HuH-7.5 (cell line): ENCODE measurements at places on chromosomes 1 and 21.

DNA sequence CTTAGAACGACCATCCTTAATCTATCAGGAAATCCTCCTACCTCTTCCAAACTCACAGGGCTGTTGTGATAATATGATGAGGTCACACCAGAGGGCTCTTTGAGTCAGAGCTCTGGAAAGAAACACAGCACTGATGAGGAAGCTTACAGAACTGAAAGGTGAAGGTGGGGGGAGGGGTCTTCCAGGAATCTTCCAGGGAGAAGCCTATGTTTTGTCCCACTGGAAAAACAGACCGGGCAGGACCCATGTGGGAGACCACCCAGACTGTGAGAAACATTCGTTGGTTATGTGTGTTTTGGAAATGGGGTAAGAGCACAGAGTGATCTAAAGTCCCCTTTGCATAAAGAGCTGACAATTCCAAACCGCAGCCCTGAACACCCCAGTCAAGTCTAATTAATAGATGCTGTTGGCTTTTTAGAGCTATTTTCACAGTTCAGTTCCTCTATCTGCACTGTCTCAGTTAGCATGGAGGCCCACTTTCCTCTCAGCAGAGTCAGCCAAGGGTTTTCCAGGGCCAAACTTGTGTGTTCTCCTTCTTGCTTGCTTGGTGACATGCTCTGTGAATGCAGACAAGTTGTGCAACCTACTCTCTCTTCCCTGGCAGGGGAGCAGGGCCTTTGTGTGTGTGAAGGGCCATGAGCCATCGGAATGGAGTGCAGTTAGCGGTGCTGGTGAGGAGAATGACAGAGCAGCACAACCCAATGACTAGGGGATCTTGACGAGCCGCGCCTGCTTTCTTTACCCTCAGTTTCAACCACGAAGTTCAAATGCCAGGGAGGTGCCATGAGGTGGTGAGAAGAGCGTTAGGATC is 12.3 kb downstream of the PHLDA3 start:
- DNase-seq, result no peak

GRCh38 chr1:88976235-88976634 is 16.2 kb downstream of the KYAT3 start:
- DNase-seq, result no peak

- DNase-seq, result no peak
Observed at GRCh38 chr1:61569303-61569621, 155.7 kb downstream of the TM2D1 start.

GRCh38 chr1:100769906-100770646 is 50.5 kb downstream of the VCAM1 start:
- DNase-seq, result no peak

GRCh38 chr1:104463126-104463697 is 713.5 kb downstream of the AMY1C start:
- DNase-seq, result no peak

DNA sequence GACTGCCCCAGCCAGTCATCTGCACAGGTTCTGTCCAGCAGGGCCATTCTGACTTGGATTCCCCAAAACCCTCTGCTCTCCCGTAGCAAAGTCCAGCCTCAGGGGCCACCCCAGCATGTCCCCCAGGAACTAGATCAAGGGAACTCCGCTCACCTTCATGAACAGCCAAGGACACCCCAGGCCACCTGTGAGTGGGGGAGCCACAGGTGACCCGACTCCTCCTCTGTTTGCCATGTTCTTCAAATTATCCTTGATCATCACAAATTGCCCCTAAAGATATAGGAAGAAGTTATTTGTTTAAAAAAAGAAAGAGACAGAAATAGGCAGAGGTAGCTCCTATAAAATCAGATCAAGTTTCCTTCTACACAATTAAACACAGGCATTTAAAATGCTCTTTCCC is 475.0 kb downstream of the MATN1 start:
- no peak for DNase-seq

- no peak for DNase-seq
Observed at GRCh38 chr1:33030575-33030974, 6.1 kb downstream of the AK2 start.

DNA sequence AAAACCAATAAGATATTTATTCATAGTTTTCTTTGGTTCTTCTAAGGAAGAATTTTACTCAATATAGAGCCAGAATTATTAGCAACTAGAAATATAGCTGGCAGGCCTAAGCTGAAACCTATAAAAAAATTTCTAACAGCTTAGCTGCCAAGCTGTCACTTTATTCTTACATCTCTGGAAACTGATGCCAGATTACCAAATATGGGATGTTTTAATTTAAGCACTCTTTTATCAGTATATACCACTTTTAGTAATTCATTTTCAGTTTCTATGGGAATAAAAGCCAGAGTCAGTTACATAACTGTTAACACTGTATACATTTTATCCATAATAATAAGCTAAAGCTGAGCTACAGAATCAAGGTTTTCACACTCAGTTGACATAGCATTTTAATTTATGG is 68.7 kb upstream of the MPC2 start:
- DNase-seq, result no peak

DNA sequence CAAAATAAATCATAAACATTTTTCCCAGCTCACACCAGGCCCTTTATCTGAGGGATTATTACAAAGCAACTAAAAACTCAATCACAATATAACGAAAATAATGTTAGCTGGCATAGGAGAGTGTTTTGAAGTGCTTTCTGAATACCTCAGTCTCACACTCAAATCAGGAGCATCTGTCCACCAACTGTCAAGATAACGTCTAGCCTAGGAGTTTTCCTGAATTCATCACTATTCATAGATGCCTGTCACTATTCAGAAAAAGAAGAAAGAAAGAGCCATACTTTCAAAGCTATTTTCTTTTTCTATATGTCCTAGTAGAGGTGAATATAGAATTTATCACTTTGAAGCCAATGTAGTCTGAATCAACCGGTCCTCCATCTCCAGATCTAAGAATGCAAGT is 127.0 kb downstream of the AKT3 start:
- no peak for DNase-seq

DNA sequence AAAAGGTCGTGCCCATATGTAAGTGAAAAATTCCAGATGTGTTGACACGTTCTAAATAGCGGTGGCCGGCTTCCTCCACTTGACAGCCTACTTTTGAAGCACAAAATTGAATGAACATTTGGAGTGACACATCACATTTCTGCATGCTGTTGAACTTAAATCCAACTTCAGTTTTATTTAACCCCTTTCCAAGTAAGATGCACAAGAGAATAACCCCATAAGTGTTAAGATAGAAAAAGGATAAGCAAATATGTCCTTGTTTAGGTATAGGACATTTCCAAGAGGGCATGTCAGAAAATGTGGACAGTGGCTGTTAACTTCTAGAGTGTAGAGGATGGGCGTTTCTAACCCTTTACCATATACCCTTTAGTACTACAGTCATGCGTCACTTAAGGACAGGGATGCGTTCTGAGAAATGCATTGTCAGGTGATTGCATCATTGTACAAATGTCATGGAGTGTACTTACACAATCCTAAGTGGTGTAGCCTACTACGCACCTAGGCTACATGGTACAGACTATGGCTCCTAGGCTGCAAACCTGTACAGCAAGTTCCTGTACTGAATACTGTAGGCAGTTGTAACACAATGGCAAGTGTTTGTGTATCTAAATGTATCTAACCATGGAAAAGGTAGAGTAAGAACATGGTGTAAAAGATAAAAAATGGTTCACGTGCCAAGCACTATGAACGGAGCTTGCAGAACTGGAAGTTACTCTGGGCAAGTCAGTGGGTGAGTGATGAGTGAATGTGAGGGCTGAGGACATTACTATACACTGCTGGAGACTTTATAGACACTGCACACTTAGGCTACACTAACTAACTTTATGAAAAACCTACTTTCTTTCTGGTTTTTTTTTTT is 9.3 kb upstream of the FAM89A start:
- no peak for DNase-seq

GRCh38 chr1:164611754-164612642 is 53.0 kb downstream of the PBX1 start:
- peak; percentile 63 for DNase-seq

- no peak for DNase-seq
Observed at GRCh38 chr21:44533121-44533890, 6.7 kb downstream of the KRTAP10-1 start.

GRCh38 chr21:21730512-21730911 is 732.3 kb downstream of the NCAM2 start:
- no peak for DNase-seq

GRCh38 chr21:18041012-18041411 is 203.6 kb upstream of the CHODL start:
- DNase-seq, result no peak

GRCh38 chr1:12208271-12208670 is 21.6 kb upstream of the VPS13D start:
- no peak for DNase-seq

DNA sequence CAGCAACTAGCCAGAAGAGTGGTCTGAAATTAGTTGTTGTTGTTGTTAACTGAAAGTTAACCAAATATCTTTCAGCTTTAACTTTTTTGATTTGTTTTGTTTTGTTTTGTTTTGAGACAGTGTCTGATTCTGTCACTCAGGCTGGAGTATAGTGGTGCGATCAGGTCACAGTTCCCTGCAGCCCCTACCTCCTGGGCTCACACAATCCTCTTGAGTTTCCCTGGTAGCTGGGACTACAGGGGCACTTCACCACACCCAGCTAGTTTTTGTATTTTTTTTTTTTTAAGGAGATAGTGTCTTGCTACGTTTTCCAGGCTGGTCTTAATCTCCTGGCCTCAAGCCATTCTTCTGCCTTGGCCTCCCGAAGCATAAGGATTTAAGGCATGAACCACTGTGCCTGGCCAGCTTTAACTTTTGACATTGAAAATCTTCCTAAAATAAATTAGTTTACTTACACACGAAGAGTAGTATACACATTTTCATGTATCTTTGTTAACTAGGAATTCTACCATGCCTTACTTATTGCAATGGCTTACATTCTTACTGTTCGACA is 45.0 kb downstream of the GNG12 start:
- no peak for DNase-seq

DNA sequence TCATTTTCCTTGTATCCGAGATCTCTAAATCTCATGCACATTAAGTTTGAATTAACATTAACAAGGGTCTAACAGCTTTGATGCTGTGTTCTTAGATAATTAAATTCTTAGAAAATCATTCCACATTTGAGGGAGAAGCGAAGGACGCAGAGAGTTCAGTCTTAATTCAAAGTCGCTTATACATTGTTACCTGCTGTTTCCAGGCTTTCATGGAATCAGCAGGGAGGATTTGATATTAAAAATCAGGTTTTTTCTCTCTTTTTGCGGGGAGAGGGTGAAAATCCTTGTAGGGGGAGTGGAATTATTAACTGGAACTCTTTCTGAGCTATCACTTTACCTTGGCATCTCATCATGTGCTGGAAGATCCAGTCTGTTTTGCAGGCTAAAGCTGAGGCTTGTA is 27.7 kb upstream of the DAB1 start:
- DNase-seq, result no peak

- DNase-seq, result no peak
Observed at GRCh38 chr1:43444836-43445235, 8.9 kb downstream of the HYI start.

DNA sequence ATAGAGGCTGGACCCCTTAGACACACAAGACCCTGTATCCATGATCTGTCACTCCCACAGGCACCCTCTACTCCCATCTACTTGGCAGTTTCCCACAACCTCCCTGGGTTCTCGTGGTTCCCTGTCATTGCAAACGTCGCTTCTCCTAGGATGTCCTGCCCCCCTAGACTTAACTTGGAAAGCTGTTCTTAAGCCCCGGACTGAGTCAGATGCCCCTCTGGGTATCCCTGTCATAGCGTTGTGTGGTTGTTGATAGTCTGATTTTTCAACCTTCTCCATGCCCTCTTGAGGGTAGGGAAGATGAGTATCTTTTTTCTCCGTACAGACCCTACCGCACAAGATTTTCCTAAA is 11.8 kb downstream of the RCC1 start:
- no peak for DNase-seq
